ENCODE measurements at places on chromosomes 7 and 10.

DNA sequence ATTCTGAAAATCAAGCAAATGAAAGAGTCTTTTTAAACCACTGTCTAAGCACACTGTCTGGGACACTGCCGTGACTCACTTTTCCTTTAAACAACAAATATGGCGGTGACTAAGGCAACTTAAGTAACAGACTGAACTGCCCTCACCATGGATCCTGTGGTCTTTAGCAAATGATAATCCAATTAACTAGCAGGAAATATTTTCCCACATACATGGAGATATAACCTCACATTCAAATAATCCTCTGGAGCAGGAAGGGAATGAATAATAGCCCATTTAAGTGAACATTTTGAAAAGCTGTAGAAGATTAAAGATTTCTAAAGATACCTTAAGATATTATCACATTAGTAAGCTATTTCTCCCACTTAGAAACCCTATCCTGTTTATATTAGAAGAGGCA lies 40.3 kb upstream of the LRRC17 start:
- DNase-seq: no peak

- DNase-seq: no peak
These were observed 266.9 kb downstream of the TNS3 start for GRCh38 chr7:47314728-47315607.

DNA sequence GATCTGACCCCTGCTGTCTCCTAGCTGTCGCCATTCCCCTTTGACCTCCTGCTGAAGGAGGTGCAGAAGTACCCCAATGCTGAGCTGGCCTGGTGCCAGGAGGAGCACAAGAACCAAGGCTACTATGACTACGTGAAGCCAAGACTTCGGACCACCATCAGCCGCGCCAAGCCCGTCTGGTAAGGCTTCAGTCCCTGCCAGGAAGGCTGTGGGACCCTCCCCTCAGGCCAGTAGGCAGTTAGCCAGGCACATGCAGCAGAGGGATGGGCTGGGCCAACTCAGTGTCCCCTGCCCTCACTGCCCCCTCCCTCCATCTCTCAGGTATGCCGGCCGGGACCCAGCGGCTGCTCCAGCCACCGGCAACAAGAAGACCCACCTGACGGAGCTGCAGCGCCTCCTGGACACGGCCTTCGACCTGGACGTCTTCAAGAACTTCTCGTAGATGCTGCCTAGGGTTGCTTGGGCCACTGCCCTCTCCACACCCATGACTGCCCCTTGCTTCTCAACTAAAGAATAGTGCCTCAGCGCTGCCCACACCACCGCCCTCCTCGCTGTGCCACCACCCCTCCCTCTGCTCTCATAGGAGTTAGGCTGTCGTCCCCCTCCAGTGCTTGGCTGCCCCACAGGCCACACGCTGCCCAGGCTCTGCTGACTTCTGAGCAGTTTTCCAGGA lies 41.0 kb upstream of the ZMIZ2 start:
- no peak for DNase-seq

- DNase-seq: no peak
These were observed 98.8 kb downstream of the PRKAG2 start for GRCh38 chr7:151777908-151778670.

DNA sequence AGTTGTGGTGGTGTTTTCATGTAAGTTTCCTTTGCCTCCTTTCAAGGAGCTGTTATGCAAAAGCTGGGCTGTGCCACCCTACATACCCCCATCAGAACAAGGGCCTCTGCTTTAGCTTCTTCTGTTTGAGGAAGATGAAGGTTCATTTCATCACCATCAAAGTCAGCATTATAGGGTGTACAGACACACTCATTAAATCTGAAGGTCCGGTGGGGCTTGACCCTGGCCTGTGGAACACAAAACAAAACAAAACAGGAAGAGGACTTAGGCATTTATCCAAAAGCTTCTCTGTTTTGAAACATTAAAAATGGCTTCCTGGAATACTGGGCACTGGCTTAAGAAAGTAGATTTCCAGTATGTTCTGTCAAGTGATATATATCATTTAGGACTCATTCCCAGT lies 15.8 kb downstream of the POLR3A start:
- DNase-seq: no peak

GRCh38 chr10:63699785-63700613 lies 178.8 kb downstream of the REEP3 start:
- DNase-seq: peak; percentile 31

DNA sequence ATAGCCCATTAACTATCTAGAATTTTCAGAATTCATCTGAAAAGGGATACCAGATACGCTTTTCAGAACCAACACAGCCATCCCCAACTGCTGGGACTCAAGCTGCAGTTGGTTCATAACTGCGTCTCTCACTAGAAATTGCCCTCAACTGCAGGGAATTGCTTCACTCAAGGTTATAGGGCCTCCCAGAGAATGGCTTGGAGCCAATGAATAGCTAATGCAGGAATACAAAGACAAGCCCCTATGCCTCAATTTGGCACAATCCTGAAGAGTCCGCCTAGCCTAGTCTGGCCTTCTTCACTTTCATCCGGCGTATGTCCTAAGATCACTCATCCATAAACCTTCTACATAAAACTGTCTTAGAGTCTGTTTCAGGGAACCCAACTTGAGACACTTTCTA lies 164.0 kb downstream of the SKAP2 start:
- DNase-seq: no peak

GRCh38 chr10:77241350-77241725 lies 396.3 kb downstream of the KCNMA1 start:
- DNase-seq: no peak

- DNase-seq: peak; percentile 18
These were observed 51.3 kb upstream of the VIPR2 start for GRCh38 chr7:159195946-159196345.

- DNase-seq: no peak
These were observed 6.1 kb downstream of the ZNF398 start for GRCh38 chr7:149153346-149153745.

DNA sequence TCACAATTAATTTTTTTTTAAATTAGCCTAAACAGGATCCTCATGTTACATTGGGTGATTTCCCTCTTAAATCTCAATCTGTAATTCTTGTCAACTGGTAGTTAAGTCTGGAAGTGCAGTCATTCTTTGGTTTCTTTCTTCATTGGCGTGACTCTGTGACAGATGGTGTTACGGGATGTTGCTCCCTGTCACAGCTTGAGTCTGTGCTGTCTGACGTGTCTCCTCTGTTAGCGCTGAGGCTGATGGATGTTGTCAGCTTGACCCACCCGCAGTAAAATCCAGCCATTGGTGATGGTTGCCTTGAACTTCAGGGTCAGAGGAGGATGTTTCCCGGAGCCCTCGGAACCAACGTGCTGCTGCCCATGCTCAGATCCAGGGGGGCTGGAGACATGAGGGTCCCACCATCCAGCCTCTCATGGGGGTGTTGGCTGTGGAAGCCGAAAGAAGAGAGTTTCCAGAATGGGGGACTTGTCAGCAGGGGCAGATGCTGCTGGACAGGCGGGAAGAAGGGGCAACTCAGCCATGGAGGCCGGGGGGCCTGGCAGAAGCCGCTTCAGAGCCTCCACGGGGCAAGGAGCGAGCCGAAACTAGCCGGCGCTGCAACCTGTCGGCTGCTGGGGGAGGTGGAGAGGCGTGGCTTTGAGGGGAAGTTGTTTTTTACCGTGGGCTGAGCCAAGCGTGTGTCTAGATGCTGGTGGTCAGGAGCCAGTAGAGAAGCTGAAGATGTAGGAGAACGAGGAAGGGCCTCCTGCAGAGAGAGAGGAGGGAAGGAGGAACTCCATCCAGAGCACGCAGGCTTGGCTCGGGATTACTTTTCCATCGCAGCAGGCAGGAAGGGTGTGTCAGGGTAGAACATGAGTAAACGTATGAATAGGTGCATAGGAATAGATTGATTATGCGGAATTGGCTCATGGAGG lies 3.5 kb downstream of the SUN1 start:
- no peak for DNase-seq

DNA sequence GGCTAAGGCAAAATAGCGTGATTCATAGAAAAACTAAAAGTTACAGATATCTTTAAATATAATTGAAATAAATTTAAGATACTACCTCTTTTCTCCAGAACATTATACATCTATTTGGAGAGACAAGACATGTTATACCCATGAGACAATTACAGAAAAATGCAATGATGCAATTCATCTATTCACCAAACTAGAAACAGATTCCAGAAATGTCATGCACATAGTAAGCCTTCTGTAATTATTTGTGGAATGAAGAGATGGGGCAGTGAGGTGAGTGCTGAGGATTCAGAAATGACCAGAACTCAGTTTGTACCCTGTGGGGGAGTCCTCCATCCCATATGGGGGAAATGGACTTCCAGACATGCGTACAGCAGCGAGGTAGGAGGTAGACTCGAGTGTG lies 99.4 kb downstream of the MKX start:
- DNase-seq: no peak

DNA sequence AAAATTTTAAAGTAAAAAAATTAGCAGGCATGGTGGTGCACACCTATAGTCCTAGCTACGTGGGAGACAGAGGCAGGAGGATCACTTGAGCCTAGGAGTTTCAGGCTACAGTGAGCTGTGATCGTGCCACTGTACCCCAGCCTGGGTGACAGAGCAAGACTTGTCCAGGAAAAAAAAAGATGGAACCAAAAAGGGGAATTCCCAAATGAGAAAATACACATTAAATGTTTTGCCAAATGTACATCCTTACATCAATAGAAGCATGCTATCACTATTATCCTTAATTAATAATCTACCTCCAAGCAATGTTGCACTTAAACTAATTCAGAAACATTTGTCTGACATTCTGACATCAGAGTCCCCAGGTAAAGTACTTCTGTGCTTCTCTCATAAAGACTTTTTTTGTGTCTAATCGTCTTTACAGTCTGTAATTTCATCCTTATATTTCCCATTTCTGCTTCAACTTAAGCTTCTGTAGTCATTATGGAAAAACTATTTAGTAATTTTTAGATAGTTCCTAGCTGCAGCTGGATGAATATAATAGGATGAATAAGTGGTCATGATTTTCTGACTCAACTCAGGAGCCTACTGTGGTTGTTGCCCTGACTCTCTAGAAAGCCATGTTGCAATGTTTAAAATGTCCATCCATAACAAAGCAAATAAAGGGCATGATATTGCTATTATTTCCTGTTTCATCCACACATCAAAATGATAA lies 57.7 kb downstream of the MYPN start:
- DNase-seq: no peak

GRCh38 chr10:133618851-133619250 lies 7.7 kb downstream of the FRG2B start:
- no peak for DNase-seq

DNA sequence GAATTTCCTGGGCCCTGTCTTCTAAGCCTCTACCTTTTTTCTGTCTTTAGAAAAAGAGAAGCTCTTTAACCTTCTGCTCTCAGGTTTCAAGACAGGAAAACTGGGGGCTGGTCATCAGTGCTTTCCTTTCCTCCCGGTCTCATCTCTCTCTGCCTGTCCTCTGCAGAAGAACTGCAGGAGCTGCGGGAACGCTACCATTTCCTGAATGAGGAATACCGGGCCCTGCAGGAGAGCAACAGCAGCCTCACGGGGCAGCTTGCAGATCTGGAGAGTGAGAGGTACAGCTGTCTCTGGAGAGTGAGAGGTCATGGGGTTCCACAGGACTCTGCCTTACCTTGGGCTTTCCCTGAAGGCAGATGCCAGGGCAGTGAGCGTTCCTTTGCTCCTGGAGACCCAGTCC lies 12.7 kb downstream of the CCDC136 start:
- no peak for DNase-seq

GRCh38 chr7:1748839-1749173 lies 78.7 kb downstream of the ELFN1 start:
- DNase-seq: no peak

DNA sequence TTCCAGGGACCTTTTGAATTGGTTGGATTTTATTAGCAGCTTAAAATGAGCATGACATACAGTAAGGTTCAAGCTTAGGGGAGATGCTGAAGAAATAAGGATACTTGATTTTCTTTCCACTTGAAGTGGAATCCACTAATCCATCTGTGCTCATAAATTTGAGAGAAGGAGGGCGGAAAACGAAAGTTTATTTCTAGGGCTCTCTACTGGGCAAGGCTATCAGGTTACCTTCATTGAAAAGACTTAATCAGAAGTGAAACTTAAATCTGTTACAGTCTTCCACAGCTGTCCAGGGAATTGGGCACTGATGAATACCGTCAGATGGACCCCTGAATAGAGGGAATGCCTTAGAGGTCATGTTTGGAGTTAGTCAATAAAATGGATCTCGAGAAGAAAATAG lies 21.8 kb downstream of the AUTS2 start:
- DNase-seq: no peak

DNA sequence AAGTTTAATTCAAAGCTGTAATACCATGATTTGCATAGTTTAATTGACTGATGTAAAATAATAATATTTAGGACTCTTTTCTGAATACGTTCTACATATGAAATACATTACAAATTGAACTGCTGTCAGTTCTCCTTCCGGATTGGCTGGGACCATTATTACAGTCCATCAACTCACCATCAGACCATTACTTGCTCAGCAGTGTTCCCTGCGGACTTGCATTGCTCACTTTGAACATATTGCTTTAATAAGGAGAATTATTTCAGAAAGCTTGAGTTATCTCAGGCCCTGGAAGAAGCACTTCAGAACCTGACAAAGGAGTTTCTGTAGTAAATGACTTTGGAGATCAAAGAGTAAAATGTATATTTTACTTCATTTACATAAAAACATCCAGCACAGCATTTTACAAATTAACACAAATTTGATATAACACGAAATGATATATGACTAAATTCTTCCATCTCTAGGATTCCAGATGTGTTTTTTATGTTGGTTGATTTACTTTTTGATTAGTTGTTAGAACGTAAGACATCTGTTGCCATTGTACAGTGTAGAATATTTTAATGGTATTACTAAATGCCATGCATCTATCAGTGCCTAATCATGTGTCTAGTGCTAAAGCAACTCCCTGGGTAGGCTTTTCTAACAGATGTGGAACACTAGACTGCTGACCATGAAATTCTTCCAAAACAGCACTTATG lies 418.5 kb upstream of the SEMA3A start:
- no peak for DNase-seq

- DNase-seq: peak; percentile 34
These were observed 270.8 kb downstream of the GATA3 start for GRCh38 chr10:8325024-8325980.

- no peak for DNase-seq
These were observed 28.5 kb upstream of the TRIM24 start for GRCh38 chr7:138431517-138431916.

DNA sequence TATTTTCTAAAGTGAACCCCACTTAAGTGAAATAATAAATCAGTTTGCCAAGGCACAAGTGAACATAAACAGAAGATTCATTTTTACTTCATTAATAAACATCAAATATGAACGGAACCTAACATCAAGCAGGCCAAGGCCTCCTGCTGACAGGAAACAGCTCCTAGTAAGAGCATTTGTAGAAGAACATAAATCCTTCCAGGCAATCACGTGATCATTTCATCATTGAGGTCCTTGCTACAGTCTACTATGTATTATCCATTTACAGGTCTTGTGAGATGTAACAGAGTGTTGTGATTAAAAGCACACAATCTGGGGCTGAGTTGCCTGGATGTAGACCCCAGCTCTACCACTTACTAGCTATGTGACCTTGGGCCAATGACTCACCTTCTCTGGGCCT lies 70.6 kb downstream of the CALD1 start:
- no peak for DNase-seq

GRCh38 chr7:18590241-18590640 lies 94.7 kb downstream of the HDAC9 start:
- no peak for DNase-seq

- no peak for DNase-seq
These were observed 31.3 kb downstream of the PLXNA4 start for GRCh38 chr7:132544999-132545398.

All from stimulated activated CD4-positive, alpha-beta T cell treated with anti-CD3 and anti-CD28 coated beads, Interleukin-4, amount 100 ng/mL, for 24 hours (primary cell).